T-cell (primary cell): ENCODE measurements at places on chromosomes 3 and 15.
A peak's percentile ranks its signal among the peaks of the same experiment; 100 is the strongest.

GRCh38 chr15:55353025-55353424 lies 34.0 kb downstream of the PIGB start:
- no peak for DNase-seq

DNA sequence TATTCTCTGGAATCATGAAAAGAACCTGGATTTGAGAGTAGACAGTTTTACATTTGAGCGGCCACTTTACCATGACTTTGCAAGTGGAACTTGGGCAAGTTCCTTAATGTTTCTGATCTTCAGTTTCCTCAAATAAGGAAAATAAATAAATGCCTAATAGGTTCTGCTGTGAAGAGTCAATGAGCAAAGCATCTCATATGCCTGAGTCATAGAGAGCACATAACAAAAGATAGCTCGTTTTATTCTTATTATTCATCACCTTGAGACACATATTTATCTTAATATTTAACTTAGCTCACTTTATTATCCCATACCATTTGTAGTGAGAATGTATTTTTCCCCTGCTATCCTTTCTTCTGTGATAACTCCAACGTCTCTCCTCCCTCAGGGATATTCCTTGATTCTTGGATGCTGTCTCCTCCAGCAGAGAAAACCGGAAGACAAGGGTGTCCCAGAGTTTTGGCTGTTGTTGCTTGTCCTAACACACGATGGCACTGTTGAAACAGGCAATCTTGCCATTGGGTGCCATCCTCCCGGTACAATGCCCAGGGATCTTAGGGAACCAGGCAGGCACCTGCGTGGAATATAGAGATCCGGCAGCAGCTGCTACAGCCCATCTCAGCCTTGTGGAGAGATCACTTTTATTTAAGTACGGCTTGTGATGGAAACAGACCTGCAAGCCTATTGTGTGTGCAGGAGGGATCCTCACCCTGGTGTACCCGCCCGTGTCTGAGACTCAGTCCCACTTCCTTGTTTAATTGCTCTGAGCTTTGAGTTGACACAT lies 33.3 kb upstream of the VPS33B start:
- peak; percentile 16 for DNase-seq

- no peak for DNase-seq
Measured at GRCh38 chr3:152738656-152739055, 96.3 kb upstream of the P2RY1 start.

- no peak for DNase-seq
Measured at GRCh38 chr3:151147299-151147698, 55.7 kb downstream of the GPR171 start.

GRCh38 chr3:147117631-147118030 lies 288.7 kb downstream of the ZIC4 start:
- DNase-seq = no peak

- DNase-seq = no peak
Measured at GRCh38 chr3:20225769-20226168, 39.8 kb upstream of the SGO1 start.

- no peak for DNase-seq
Measured at GRCh38 chr3:89042236-89042835, 65.1 kb upstream of the EPHA3 start.

- DNase-seq = no peak
Measured at GRCh38 chr3:64898941-64899340, 211.1 kb upstream of the ADAMTS9 start.

DNA sequence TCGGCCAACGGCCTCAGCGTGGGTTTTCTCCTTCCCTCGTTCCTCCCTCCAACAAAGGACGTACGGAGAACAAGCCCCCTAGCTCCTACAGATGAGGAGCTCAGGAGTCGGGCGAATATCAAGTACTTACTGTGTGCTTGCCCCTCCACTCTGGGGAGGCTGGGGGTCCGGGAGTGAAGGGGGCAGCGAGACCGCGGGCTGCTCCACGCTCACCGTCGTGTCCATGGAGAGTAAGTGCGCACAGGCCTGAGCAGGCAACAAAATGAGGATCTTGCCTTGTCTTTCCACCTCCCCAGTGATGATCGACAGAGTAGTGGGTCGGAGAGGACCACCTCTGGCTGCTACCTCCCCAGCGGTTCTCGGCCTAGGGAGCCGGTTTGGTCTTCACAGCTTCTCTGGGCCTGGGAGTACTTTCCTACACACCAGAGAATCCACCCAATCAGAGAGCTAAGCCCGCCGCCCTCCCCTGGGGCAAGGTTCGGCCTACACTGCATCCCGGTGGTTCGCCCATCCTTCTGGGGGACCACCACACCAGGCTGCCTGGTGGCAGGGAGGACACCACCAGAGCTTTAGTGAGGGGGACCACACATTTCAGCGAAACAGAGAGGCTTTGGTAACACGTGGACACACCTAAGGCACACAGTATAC lies 603 bp upstream of the TRANK1 start:
- DNase-seq = no peak

DNA sequence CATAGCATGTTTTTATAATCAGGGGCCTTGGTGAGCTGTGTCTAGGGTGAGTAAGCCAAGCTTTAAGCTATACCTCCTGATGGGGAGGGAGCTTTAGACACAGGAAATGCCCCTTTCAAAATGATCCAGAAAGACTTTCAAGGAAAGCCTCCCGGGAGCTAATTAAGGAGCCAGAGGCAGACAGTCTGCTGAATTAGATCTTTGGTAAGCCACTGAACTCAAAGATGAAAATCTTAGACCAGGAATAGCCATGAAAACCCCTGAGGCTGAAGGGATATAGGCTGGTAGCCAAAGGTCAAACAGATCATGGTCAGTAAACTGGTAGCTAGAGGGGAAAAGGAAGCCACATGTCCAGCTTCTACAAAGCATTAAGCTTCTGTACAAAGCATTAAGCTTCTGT lies 42.7 kb upstream of the GAP43 start:
- no peak for DNase-seq

GRCh38 chr3:190579514-190580137 lies 65.7 kb downstream of the IL1RAP start:
- no peak for DNase-seq

DNA sequence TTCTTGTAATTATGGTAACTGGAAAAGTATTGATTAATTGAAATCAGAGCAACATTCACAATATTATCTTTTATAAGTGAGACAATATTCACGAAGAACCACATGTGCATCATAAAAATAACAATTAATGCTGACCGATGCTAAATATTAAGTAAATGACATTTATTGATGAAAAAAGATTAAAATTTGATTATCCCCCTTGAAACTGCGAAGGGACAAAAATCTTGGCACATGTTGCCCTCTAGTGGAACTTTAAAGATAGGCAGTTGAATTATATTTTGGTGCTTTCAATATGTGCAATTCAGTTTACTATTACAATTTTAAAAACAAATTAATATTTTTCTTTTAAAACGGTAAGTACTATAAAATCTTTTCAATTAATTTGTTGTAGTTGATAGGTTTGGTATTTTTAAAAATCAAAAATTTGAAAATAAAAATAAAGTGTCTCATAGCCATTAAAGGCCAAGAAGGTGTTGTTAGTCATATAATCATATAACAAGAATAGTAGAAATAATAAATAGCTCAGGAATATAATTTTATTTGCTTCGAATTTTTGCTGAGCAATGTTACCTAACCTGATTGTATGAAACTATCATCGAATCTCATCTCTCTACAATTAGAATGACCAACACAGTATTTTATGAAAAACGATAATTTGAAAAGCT lies 270.2 kb downstream of the ROBO1 start:
- DNase-seq = no peak

- no peak for DNase-seq
Measured at GRCh38 chr3:67551361-67552016, 102.9 kb downstream of the SUCLG2 start.

DNA sequence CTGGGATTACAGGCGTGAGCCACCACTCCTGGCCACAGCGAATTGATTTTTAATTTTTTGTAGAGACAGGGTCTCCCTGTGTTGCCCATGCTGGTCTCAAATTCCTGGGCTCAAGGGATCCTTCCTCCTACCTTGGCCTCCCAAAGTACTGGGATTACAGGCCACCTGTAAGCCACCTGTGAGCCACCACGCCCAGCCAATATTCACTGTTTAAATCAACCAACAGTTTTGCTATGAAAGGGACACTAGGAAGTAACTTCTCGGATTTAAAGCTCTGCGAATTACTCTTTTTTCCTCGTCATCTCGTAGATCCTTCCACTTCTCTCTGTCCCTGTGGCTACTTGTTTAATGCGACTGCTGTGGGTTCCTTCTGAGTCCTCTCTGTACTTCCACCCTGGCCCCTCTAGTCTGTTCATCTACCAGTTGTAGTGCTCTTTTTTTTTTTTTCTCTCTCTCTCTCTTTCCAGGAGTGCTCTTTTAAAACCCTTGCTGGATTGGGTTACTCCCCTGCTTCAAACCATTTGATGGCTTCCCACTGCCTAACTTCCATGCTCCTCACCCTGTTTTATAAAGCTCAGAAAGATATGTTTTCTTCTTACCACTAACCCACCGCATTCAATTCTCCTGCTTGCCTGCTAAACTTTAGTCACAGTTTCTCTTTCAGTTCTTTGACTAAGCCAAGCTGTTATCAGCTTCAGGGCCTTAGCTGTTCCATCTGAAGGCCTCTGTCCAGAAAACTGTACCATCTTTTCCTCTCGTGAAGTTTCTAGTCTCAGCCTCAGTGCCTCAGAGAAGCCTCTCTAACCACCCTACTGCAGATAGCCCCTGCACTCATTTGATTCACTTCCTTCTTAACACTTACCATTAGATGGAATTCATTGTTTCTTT lies 12.4 kb downstream of the RTF1 start:
- no peak for DNase-seq

DNA sequence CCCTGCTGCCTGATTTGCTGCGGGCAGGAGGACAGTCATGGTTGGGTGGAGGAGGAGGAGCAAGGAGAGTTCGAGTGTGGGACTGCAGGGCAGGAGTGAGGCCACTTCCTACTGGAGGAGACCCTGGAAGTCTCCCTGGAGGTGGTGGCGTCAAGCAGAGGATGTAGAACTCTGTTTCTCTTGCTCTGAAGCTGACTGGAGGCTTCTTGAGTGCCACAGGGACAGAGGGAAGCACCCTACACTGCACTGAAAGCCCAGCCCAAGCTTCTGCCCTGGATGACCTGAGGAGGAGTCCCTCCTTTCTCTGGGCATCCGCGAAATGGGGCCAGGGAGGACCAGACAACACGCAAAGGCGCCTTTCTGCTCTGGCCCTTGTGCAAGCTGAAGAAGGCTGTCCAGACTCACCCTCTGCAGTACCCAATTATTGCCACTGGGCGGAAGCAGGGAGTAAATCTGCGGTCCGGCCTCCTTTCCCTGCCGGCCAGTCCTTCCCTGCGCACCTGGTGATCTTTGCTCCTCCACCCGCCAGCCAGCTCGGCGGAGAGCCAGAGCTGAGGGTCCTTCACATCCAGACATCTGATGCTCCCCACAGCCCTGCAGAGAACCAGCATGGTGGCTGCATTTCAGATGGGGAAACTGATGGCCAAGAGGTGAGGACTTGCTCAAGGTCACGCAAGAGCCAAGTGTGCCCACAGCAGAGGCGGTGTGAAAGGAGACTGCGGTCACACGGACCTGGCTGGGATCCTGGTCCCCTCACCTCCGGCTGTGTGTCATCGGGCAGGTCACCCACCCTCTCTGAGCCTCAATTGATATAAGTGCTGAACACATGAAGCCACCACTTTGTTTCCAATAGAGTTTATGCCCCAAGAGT lies 207.1 kb downstream of the TBC1D2B start:
- no peak for DNase-seq

- DNase-seq = no peak
Measured at GRCh38 chr15:58065445-58066041, at the start of gene ALDH1A2. ALDH1A2 (minus strand) TSS chr15:58065711; CDS start chr15:58065650, 61 bp downstream.

GRCh38 chr3:156888176-156888575 lies 62.0 kb downstream of the LEKR1 start:
- no peak for DNase-seq

GRCh38 chr3:170869239-170869590 lies 780 bp downstream of the RPL22L1 start:
- DNase-seq = no peak

GRCh38 chr15:37149146-37149545 lies 48.8 kb upstream of the MEIS2 start:
- no peak for DNase-seq

DNA sequence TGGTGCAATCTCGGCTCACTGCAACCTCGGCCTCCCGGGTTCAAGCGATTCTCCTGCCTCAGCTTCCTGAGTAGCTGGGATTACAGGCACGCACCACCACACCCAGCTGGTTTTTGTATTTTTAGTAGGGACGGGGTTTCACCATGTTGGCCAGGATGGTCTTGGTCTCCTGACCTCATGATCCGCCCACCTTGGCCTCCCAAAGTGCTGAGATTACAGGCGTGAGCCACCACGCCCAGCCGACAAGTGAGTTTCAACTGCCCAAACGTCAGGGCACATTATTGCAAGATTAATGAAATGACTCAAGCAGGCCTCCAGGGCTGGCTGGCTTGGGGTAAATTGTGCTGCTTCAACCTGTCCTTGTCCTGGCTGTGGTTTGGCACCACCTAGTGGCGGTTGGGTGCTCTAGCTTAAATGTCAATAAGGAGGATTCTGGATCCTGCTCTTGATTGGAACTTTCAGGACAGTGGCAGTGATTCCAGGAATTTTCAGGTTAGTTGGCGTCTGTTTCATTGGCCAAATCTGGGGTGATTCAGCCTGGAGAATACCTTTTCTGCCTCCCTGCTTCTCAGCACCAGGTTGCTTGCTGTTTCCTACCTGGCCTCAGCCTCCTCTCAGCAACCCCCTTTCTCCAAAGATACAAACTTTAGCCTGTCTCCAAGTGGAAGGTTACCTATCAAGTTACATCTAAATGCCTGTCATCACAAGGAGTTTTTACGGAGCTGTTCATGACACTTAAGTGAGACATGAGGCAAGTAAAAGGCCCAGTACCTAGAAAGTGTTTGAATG lies 32.4 kb upstream of the SACM1L start:
- peak; percentile 84 for DNase-seq

- no peak for DNase-seq
Measured at GRCh38 chr3:57877116-57877515, 121.0 kb downstream of the SLMAP start.

- no peak for DNase-seq
Measured at GRCh38 chr3:142930463-142930862, 33.0 kb downstream of the PAQR9 start.

DNA sequence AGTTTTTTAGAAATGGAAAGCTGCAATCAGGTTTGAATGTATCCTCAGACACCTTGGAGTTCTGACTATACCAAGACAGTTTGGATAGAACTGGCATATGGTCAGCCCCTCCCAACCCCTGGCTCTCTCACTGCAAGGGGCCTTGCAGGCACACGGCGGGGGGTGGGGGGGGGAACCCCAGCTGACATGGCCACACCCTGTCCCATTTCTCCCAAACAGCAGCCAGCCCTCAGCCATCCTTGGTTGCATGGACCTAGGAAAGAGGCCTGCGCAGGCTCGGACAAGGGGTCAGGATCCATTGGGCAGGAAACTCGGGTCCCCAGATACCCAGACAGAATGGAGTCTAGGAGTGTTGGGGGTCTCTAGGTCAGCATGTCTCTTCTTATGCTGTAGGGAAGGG lies 14.5 kb downstream of the CAND2 start:
- no peak for DNase-seq

GRCh38 chr15:42108806-42109205 lies 14.4 kb upstream of the PLA2G4D start:
- no peak for DNase-seq

GRCh38 chr15:70447928-70448698 lies 315.2 kb downstream of the UACA start:
- peak; percentile 28 for DNase-seq
